CD4-positive, alpha-beta T cell treated with Interleukin-4 for 1 hour (primary cell): ENCODE measurements at places on chromosomes 16 and 17.

DNA sequence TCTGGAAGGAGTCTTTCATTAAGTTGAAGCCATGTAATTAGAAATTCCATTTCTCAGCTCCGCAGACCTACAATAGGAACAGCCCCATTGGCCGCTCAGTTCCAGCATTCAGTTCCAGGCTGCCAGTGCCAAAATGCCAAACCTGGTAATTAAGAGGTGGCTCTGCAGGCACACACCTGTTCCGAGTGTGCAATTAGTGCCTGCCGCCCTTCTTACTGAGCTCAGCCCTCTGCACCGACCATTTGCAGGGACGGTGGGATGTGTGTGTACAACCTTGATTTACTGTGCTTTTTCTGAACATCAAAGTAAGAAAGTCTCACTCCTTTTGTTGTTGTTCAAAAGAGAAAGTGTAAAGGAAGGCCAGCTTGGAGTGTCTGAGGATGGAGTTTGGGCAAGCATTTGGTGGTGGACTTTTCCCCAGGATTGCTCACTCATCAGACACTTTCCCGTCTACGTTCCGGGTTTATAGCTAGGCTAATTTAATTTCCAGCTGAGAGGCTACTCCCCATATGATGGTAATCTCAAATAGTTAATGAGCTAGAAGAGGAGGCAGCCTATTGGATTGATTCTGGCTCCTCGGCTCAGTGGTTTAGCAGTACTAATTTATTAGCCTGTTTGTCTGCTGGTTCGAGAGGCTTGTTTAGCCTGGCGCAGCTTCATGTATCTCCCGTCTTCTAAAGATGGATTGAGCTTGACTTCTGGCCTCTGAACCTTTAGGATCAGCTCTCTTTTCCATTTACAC, 20.0 kb downstream of the HS3ST3B1 start:
- no peak for DNase-seq

GRCh38 chr17:62110923-62111484, 45.9 kb upstream of the MED13 start:
- no peak for DNase-seq

- DNase-seq, result no peak
Observed at GRCh38 chr17:3921006-3921405, 4.7 kb upstream of the P2RX1 start.

- DNase-seq, result no peak
Observed at GRCh38 chr16:82301146-82301755, 131.2 kb upstream of the MPHOSPH6 start.
